ENCODE measurements at places on chromosomes 1 and 21.
A peak's percentile ranks its signal among the peaks of the same experiment; 100 is the strongest.

DNA sequence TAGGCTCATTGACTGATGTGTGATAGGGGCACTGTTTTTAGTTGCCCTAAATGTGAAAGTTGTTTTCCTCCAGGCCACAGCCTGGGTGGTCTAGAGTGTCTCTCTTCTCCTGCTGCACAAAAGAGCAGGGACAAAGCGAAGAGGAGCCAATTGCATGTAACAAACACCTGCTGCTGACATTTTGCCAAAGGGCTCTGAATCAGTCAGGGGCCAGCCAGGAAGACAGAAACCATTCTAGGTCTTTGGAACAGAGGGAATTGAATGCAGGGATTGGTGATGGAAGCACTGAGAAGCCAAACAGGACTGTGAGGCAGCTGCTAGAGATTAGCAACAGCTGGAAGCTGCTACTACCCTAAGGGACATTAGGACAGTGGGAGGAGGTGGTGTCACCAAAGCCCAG lies 185.3 kb upstream of the POU3F1 start:
- no peak for DNase-seq

- DNase-seq, result no peak
Measured at GRCh38 chr1:236472850-236473788, 50.7 kb upstream of the LGALS8 start.

DNA sequence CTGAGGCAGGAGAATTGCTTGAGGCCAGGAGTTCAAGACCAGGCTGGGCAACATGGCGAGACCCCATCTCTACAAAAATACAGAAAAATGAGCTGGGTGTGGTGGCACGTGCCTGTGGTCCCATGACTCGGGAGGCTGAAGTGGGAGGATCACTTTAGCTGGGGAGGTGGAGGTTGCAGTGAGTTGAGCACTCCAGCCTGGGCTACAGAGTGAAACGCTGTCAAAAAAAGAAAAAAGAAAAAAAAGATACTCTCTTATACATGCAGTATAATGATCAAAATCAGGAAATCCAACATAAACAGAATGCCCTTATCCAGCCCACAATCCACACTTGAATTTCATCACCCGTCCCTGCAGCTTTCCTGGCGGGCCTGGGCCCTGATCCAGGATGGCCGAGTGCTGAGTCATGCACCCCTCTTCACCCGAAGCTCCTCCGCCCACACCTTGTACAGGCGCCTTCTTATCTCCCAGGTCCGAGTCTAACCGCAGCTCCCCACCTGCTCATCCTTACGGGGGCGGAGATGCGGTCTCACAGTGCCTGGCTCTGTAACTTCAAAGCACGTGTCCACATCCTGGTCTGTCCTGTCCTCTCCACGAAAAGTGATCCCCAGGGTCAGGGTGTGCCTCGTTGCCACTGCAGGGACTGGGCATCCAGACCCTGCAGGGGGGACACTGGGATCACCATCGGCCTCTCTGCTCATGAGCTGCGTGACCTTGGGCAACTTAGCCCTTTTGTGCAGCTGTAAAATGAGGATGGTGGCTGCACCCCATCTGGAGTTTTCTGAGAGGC lies 120.2 kb upstream of the SLC45A1 start:
- DNase-seq, result peak; percentile 80

DNA sequence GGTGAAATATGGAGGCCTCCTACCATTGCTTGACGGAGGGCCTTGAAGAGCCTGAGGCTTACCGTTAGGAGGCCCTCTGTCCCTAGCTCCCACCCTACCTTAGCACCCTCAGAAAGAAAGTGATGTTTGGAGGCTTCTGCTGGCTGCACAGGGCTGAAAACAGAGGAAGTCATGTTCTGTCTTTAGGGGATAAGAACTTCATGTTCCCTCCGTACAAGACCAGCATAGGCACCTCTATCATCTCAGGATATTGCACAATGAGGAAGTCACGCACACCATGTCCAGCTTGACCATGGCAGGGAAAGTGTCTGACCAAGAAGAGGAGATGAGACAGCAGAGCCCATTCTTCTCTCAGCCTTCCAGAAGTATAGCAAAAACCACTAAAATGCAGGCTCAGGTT lies 13.8 kb downstream of the ADORA3 start:
- peak; percentile 51 for DNase-seq

- peak; percentile 62 for DNase-seq
Measured at GRCh38 chr1:162019006-162019405, 4.7 kb downstream of the OLFML2B start.

GRCh38 chr1:53417074-53417511 lies 42.1 kb upstream of the DMRTB1 start:
- no peak for DNase-seq

- DNase-seq, result no peak
Measured at GRCh38 chr1:63861052-63861691, 87.4 kb downstream of the ROR1 start.

- DNase-seq, result peak; percentile 57
Measured at GRCh38 chr1:42922687-42923366, 35.8 kb downstream of the SLC2A1 start.

DNA sequence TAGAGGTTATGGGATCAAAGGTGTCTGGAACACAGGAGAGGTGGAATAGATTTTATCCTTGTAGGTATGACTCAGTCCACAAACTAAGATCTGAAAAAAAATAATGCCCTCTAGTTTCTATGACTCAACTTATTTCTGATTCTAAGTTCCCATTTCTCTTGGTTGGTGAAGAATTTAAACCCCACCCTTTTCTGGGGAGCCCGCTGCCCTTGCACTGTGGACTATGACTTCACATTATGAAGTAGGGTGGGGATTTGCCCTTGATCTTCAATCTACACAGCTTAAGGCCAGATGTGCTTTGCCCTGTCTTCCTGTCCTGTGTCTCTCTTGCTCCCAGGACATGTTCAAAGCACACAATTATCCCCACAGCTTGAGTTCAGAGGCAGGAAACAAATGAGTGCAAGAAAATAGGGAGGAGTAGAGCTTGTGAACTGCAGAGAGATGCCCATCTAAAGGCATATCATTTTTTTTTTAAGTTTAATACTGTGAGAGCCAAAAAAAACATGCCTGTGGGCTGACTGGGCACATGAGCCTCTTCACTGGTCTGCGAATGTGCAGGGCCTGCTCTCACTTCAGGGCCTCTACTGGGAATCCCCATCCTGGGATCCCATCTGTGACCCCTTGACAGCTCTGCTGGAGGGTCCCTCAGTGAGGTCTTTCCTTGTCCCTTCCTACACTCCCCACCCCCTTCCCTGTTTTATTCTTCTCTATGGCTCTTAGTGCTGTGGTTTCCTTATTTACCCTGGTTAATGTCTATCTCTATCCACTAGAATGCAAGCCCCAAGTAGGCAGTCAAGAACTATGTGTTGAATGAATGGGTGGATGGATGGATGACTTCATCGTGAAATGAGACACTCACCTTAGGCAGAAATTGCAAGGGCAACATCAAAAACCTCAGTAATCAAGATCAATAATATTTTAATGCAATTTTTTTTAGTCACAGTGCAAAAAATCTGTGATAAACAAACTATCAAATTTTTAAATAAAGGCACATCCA lies 61.5 kb downstream of the CD58 start:
- peak; percentile 51 for DNase-seq

GRCh38 chr1:214604523-214604922 lies 1.5 kb downstream of the CENPF start:
- DNase-seq, result no peak

DNA sequence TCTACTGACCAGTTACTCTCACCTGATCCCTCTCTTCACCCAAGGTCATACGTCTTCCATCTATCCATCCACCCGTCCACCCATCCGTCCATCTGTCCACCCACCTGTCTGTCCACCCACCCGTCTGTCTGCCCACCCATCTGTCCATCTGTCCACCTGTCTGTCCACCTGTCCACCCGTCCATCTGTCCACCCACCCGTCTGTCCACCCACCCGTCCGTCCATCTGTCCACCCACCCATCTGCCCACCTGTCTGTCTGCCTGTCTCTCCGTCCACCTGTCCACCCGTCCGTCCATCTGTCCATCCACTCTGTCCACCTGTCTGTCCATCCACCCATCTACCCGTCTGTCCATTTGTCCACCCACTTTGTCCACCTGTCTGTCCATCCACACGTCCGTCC lies 11.8 kb upstream of the KIF26B start:
- DNase-seq, result no peak

- no peak for DNase-seq
Measured at GRCh38 chr1:17098446-17099317, 20.6 kb downstream of the PADI2 start.

DNA sequence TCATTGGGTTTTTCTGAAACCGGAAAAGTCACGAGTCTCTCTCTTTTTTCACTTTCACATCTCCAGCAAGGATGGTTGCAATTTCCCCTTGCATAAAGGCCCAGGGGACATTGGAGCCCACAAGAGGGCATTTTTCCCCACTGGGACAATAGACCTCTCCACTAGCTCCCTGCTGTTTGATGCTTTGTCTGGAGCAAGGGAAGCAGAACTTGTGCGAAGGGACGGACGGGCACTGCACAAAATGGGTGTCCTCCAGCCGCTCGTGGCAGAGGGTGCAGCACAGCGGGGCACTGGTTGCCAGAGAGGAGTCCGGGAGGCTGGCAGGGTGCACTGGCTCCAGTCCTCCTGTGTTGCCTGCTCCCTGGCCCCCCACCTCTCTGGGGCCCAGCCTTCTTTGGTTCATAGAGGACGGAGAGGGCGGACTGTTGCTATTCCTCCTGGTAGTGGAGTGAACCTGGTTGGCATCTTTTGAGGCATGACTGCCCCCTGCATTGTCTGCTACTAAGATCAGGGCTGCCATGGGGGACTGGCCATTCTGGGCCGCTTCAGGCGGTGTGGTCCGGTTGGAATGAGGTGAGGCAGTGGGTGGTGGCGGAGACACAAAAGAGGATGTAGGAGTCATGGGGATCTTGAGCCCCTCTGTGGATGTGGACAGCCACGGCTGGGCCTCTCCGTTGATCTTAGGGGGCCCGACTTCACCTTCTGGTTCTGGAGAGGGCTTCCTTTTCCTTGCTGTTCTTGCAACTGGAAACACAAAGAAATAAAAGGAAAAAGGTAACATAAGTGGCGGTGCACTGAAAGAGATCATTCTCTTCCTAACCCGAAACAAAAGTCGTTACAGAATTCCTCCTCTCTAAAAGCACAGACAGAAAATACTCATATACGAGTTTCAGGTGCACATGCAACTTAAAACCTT lies 2.6 kb downstream of the IRF2BP2 start:
- DNase-seq, result no peak

GRCh38 chr1:58165073-58165472 lies 381.5 kb downstream of the OMA1 start:
- no peak for DNase-seq

DNA sequence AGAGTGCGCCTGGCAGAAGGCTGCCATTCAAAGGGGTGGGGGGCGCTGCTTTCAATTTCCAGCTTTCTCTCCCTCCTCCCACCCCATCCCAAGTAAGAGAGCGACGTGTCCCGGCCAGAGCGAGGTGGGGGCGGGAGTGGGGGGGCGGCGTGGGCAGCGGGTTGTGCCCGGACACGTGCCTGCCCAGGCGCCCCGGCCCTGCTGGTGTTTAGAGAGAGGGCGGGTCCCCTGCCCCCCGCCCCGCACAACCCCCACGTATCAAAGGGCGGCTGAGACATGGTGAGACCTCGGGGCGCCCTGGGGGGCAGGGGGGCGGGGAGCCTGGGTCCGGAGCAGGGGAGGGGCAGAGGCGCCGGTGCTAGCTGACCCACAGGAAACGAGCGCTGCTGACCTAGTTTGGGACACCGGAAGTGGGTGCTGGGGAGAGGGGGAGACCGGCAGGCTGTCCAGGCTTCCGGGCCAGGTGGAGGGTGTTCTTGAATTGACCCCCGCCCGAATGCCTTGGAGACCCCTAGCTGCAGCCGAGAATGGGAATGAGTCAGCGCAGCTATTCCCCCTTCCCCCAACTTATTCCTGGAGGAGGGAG lies 1.3 kb downstream of the ZBTB7B start:
- no peak for DNase-seq

GRCh38 chr1:96979304-96980268 lies 258.0 kb downstream of the PTBP2 start:
- DNase-seq, result no peak

- no peak for DNase-seq
Measured at GRCh38 chr1:76287917-76288316, 213.4 kb downstream of the ST6GALNAC3 start.

DNA sequence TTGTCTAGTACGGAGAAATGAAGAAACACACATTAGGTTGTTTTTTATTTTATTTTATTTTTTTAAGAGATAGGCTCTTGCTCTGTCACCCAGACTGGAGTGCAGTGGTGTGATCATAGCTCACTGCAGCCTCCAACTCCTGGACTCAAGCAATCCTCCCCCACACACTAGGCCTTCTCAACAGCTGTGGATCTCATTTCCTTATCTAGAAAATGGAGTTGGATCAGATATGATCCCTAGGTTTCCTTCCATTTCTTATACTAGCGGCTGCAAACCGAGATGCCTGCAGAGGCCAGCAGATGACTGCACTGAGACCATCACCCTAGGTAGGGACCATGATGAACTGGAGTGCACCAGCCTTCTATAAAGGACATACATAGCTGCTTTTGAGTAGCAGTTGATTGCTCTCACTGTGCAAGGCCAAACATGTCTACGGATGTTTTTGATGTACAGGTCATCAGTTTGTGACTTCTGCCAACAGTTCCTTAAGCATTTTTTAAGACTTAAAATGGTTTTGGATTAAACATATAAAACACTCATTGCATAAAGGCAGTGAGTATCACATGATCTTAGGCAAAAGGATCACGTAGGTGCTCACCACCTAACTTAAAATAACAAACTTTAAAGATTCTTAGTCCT lies 11.4 kb upstream of the KLHL12 start:
- no peak for DNase-seq

DNA sequence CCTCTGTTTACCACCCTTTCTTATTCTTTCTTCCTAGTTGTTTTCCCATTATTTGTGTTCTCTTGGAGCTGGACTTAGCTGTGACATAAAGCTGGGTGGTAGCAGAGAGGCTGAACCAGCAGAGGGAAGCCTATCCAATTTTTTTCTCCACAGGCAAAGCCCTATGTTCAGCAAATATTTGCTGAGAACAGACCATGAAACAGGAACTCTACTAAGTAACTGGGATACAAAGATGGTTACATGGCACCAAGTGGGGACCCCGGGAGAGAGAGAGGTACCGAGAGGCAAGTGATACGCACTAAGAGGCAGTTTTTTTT lies 6.6 kb downstream of the CFAP141 start:
- no peak for DNase-seq

DNA sequence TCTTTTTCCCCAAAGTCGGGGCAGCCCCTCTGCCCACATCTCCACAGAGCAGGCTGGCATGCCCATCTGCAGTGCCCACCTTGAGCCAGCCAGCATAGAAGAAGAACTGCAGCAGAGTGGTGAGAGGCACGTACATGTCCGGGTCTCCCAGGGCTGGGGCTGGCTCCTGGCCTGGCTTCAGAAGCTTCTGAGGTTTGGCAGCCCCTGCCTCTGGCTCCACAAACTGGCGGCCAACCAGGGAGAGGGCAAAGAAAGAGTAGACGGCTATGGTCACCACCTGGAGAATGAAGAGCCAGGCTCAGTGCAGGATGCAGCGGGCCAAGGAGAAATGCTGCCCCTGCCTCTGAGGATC lies 3.0 kb downstream of the BEST4 start:
- no peak for DNase-seq

- DNase-seq, result no peak
Measured at GRCh38 chr1:160521554-160521953, 1.5 kb downstream of the SLAMF6 start.

GRCh38 chr1:27931759-27932158 lies 3.0 kb upstream of the SMPDL3B start:
- DNase-seq, result no peak

- peak; percentile 80 for DNase-seq
Measured at GRCh38 chr1:22641906-22642636, 1.4 kb upstream of the C1QC start.
